Activated T-cell treated with anti-CD3 and anti-CD28 coated beads, Interleukin-2, amount 50 U/mL, for 1 hour (primary cell): ENCODE measurements at places on chromosomes 5 and 9.

DNA sequence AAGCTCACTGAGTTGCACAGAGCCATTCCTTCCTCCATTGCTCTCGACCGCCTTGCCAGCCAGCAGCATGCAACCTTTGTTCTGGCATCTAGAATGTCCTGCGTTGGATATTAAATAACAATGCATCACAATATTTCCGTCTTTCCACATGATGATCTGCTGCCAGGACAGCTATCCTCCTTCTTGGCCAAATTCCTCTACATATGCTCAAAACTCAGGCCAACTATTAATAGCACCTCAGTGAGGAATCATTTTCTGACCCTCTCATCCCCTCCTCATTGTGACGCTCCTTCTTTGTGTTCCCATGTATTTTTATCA is 128.6 kb downstream of the MYO10 start:
- DNase-seq = no peak

DNA sequence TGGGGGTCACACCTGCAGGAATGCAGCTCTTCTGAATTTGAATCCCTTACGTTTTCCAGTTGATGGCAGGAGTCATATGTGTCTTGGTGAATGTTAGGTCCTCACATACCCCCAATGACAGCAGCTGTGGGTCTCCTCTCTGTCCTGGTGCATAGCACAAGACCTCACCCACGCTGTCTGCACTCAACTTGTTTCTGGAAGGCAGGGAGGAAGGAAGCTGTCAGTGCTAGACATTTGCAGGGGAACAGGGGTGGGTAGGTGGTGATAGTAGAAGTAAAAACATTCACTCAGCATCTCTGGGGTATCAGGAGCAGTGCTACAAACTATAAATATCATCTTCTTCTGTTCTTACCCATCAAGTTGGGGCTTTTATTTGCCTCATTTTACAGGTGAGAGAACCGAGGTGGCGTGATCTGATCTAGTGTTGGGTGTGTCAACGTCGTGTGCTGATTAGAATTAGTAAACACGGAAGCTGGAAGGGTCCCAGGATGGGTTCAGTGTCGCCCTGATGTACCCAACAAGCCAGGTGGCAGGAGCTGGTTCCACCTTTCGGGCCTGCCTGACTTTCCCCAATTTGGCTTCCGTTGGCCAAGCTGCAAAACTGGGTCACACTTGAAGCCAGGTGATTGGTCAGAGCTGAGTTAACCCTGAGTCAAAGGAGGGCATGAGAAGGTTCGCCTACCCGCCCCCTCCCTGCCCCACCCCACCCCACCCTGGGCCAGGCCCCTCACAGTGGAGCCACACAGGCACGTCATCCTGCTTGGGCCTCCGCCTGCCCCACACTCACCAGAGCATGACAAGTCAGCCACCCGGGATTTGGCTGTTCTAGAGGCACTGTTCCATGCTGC is 15.8 kb downstream of the ERGIC1 start:
- DNase-seq = no peak

- DNase-seq = no peak
Measured at GRCh38 chr9:115912086-115912485, 241.5 kb upstream of the PAPPA start.

DNA sequence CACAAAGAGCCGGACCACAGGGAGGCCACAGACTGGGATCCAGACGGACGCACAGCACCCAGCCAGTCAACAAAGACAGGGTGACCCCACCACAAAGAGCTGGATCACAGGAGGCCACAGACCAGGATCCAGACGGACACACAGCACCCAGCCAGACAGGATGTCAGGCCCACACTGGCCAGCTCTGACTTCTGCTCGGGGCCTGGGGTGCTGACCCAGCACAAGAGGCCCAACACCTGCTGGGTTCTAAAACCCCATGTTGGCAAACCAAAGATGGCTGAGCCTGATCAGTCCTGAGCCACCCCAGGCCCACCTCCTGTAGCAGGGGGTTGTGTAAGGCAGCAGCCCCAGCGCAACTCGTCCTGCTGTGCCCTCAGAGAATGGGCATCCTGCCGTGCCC is 5.2 kb upstream of the DPH7 start:
- DNase-seq = no peak

DNA sequence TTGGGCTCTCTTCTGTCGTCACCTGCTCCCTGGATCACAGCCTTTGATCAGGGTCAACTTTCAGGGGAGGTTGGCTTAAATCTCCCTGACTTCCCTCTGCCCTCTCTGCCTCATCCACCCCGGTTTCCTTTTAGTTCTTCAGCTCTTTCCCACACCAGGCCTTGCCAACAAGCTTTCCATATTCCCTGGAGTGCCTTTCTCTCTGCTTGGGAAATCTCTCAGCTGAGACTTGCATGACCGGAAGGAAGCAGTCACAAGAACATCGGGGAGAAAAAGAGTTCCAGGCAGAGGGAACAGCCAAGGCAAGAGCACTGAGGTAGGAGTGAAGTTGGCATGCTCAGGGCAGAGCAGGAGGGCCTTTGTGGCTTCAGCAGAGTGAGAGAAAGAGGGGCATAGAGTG is 88.4 kb upstream of the HSPA9 start:
- peak; percentile 12 for DNase-seq

DNA sequence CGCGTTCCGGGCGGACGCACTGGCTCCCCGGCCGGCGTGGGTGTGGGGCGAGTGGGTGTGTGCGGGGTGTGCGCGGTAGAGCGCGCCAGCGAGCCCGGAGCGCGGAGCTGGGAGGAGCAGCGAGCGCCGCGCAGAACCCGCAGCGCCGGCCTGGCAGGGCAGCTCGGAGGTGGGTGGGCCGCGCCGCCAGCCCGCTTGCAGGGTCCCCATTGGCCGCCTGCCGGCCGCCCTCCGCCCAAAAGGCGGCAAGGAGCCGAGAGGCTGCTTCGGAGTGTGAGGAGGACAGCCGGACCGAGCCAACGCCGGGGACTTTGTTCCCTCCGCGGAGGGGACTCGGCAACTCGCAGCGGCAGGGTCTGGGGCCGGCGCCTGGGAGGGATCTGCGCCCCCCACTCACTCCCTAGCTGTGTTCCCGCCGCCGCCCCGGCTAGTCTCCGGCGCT is at the start of gene DAPK1:
Gene DAPK1 (plus strand): TSS at position 264 of the 442 bp plus-strand sequence. CDS start 1,211 bp downstream, outside the sequence.
- DNase-seq = no peak
